ENCODE measurements at places on chromosomes 3 and 15.

DNA sequence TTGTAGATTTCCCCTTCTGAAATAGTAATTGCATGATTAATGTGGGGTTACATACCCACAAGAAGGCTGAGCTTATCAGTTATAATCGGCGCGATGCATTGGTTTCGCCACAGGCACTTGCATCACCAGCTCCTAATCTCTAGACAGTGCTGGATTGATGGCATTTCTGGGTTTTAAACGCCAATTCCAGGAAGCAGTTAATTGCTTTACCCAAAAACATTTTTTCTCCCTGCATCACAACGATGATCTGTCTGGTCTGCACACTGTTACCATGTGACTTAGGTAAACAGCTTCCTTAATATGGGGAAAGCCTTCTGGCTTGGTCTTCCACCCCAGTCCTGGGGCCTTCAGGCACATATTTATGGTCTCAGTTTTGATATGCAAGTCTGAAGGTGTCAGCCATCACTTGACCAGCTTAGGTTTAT, 70.0 kb upstream of the HEG1 start:
- no peak for DNase-seq

- no peak for DNase-seq
These were observed 83.9 kb downstream of the CD47 start for GRCh38 chr3:108006881-108007331.

DNA sequence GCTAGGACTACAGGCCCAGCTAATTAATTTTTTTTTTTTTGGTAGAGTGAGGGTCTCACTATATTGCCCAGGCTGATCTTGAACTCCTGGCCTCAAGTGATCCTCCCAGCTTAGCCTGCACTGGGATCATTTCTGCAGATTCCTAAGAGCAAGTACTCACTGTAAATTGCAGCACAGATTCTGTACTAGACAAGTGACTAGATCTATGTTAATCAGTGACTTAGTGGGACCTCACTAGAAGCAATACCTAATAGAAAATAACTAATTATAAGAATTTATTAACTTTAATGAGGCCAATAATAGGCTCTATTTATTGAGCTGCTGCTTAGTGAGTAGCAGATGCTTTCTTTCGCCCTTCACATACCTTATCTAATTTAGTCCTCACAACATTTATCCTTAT, 10.6 kb upstream of the UTS2B start:
- no peak for DNase-seq

DNA sequence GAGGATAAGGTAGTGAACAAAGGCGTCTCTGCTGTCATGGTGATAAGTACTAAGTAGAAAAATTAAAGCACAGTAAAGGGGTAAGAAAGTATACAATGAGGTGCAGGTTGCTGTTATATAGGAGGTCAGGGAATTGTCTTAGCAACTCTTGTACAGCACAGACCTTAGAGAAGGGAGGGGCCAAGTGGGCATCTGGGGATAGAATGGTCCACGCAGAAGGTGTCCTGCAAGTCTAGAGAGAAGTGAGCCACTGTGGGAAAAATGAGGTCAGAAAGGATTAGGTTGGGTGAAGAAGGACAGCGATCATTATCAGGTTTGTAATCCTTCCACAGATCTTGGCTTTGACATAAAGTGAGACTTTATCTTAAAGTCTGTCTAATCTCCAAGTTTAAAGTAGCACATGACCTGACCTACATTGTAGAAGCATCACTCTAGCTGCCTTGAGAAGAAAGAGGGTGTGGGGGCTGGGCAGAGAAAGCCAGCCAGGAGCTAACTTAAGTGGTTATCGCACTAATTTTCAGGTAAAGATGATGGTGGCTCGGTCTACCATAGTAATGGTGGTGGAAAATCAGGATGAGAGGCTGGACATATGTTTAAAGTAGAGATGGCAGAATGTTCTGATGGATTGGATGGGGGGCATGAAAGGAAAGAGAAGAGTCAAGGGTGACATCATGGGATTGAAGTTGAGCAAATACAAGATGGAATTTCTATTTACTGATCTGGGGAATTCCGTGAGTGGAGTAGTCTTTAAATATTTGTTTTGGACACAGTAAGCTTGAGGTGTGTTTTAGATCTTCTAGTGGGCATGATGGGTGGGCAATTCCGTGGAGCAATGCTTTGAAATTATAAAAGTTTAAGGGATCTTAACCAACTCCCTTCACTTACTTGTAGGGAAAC, 919.2 kb downstream of the ROBO1 start:
- DNase-seq, result no peak

DNA sequence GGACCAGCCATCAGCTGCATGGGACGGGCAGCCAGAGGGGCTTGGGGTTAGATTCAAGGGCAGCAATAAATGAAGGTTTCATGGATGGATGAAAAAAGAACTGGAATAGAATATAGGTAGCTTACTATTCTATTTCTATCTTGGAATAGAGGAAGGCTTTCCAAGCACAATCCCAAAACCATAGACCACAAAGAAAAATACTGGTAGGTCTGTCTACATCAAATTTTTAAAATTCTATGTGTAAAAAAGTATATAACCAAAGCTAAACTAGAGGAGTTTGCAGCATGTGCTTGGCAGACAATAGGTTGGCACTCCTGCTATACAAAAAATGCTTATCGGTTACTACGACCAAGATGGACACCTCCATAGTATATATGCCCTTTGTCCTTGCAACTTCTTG, 7.2 kb upstream of the FBLN2 start:
- no peak for DNase-seq

DNA sequence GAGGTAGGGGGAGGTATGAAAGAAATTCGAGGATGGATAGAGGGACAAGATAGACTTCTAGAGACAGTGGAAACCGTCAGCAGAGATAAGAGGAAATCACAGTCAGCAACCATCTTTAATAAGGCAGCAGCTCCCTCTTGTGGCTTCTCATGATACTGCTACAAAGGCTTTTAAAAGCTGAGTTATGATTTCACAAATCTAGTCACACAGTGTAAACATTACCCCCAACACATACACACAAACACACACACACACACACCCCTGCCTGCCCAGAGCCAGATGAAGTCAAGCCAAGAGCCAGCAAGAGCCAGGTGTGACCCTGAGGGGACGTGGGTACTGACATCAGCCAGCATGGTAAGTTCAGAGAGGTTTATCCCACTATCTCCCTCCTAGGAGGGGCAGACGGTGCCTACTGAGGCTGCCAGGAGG, 18.9 kb upstream of the TGM5 start:
- DNase-seq, result peak; percentile 40

- no peak for DNase-seq
These were observed 4.7 kb downstream of the MESP1 start for GRCh38 chr15:89746386-89746780.

DNA sequence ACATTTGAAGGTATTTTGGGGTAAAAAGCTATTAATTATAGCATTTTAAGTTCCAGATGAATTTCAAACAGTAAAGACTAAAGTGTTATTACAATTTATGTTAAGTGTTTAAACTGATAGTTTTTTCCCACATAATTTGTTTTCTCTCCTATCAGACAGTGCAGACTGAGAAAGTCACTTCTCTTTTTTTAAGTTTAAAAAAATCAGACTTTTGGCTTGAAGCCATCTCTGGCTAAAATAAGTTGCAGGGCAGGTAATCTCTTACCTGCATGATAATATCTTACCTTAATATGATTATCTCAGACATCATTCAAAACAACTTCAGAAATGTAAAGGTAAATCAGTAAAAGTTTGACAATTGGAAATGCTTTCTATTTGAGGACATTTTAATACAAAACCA, 21.5 kb upstream of the RAB6B start:
- DNase-seq, result no peak

DNA sequence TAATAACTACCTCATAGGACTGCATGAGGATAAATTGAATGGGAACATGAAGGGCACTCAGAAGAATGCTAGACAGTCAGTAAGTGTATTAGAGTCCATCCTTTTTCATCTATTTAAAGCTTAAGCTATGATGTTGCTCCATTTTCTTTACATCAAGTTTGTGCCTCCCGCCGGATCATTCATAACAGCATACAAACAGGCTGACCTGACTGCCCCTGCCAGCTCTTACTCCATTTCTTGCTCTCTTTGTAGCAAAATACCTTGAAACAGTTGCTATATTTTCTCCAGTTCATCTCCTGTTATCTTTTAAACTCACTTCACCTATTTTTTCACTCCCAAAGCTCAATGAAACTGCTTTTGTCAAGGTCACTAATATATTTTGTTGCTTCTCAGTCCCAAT, 315.6 kb upstream of the ALCAM start:
- no peak for DNase-seq

DNA sequence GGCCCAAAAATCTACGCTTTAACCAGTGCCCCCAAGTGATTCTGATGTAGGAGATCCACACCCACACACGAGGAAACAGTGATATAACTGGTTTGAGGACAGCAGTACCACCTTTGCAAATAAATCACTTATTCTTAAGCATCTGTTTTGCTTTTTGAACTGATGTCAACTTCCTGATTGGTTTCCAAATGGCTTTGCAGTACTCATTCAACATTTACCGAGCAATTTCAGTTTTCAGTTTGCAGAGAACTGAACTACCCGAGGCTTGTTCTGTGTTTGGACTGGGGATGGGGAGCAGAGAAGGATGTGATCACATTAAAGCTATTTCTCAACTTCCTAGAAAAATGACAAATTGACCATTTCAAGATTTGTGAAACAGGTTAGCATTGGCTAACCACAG, 1.1 kb upstream of the GYG1 start:
- no peak for DNase-seq

GRCh38 chr3:53595660-53596059, 101.2 kb downstream of the CACNA1D start:
- no peak for DNase-seq

GRCh38 chr15:81347910-81348309, 24.0 kb upstream of the STARD5 start:
- no peak for DNase-seq

DNA sequence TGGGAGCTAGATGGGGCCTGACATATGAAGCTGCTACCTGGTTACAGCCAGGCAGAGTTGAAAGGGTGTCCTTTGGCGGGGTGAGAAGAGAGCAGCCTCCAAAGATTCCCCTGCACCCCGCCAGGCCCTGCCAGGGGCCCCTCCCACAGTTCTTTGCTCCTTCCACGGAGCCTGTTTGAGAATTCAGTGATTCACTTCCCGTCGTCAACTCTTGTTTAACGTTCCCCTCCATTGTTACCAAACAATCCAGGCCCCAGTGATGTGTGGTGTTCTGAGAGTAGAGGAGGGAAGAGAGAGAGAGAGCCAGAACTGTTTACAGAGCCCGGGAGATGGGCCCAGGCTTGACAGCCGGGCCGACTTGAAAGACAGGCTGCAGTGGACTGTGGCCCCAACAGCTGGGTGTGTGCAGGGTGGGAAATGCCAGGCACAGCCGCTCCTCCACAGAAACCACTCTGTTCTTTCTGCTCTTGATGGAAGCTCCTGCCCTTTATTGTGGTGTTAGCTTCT, 81.5 kb downstream of the SMAD3 start:
- DNase-seq, result no peak

DNA sequence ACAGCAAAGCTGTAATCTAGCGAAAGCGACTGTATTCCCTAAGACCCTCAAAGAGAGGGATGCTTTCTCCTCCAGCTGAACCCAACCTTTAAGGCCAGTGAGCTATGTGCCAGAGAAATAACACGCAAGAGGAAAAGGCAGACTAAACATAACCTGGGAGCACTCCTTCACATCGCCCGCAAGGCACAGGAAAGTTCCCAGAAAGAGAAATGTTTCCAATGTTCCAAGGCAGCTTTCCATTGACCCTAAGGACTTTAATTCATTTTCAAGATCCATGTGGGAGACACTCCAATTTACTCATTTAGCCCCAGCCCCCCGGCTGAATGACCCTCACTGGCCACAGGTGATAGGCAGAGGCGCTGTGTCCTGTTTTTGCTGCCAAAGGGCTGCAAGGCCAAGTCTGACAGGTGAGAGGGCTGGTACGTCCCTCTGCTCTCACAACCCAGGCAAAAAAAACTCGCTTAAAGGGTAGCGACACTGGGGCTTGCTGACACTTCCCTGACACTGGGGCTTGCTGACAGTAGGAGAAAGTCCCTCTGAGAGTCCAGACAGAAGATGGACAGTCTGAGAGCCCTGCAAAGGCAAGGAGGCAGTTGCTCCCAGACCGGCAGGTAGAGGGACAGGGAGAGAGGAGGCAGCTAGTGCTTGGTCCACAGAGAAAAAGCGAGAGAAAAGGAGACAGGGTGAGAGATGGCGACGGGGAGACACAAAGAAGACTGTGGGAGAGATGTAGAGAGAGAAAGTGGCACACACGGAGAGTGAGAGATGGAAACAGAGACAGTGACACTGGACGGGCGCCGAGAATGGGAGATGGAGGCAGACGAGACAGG, 702 bp downstream of the ARHGEF3 start:
- DNase-seq, result no peak

- no peak for DNase-seq
These were observed 90.8 kb downstream of the SLCO3A1 start for GRCh38 chr15:91944331-91944730.

DNA sequence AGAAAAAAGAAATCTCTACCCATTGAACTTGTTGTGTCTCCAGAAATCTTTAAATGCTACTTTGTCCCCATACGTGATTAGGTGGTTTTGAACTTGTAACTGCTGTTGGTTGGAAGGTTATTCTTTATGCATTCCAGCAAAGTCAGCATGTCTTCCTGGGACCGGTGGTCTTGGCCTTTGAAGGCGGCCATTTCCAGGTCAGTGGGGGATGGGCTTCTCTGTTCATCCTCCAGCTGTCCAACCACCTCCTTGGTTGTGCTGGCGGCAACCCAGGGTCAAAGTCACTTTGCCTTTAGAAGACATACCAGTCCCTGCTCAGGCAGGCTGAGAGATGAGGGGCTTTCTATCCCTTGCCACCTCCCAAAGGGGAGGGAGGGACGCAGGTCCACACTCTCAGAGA, 37.9 kb upstream of the ARL8B start:
- DNase-seq, result no peak

DNA sequence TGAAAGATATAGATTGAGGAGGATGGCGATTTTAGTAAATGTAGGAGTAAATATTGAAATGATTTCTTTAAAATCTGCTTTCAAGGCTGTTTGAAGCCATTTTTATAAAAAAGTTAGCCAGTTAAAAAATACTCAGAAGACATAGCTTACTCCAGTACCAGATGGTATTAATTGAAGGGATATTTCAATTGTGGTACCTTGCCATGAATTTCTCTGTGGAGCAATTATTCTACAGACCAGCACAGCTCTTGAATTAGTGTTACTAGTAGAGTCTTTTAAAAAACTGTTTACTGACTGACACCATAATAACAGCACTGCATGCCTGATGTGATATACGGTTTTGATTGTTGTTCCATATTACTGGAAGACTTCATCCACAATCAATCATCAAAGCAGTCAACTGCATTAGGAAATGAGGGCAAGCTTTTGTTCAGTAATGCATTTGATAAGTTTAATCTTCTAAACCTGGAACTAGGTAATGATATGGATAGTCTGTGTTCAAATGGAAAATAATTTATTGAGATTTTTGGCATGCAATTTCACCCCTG, 106.4 kb downstream of the MFSD1 start:
- DNase-seq, result no peak

DNA sequence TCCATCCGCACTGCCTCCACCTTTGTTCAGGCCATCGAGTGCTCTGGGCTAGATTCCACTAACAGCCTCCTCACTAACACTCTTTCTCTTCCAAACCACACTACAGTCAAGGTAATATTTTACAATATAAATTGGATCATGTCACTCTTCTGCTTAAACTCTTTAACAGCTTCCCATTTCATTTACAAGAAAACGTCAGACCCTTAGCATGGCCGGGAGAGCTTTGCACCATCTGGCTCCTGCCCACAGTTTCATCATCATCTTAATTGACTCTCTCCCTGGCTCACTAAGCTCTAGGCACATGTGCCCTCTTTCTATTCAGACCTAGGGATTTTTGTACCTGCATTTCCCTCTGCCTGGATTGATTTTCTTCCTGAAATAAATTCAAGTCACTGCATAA, 354.7 kb downstream of the FGF12 start:
- DNase-seq, result no peak

- no peak for DNase-seq
These were observed 406.5 kb upstream of the THBS1 start for GRCh38 chr15:39174332-39174731.
